T-cell (primary cell): ENCODE measurements at places on chromosomes 12 and 14.

DNA sequence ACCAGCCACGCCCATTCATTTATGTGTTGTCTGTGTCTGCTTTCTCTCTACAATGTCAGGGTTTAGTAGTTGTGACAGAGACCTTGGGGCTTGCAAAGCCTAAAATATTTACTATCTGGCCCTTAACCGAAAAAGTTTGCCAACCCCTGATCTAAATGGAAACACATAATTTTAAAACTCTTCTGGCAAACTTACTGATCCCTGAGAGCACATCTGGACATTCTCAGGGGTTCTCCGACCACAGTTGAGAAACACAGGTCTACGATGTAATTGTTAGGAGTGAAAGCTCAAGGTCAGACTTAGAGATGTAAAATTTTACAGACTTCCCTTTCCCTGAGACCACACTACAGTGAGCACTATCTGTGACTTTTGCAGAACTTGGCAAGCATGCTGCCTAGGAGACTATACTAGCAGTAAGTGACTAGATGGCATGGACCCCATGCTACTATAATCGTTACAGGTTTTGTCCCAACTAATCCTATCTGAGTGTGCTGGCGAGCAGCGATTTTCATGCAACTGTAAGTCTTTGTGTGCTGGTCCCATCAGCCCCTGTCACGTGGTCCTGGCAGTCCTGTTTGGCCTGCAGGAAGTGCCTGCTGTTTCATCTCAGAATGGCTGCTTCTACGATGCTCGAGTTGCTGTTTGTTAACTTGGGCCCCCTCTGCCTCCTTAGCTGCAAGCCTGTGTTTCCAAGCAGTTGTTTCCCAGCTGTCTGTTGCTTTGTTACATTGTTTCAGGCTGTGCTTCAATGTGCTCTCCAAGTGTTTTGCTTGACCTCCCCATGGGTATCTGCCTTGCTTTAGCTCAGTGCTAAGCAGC, 21.6 kb downstream of the TMTC2 start:
- no peak for DNase-seq

- no peak for DNase-seq
Measured at GRCh38 chr14:23406725-23407355, 1.2 kb downstream of the MYH6 start.

GRCh38 chr12:107459641-107460040, 226.0 kb upstream of the PWP1 start:
- no peak for DNase-seq

- no peak for DNase-seq
Measured at GRCh38 chr12:92544322-92544721, 158.5 kb upstream of the PLEKHG7 start.

- DNase-seq, result no peak
Measured at GRCh38 chr12:23133471-23133870, 508.5 kb downstream of the ETNK1 start.

GRCh38 chr12:6547987-6548386, 7.9 kb downstream of the IFFO1 start:
- DNase-seq, result no peak

DNA sequence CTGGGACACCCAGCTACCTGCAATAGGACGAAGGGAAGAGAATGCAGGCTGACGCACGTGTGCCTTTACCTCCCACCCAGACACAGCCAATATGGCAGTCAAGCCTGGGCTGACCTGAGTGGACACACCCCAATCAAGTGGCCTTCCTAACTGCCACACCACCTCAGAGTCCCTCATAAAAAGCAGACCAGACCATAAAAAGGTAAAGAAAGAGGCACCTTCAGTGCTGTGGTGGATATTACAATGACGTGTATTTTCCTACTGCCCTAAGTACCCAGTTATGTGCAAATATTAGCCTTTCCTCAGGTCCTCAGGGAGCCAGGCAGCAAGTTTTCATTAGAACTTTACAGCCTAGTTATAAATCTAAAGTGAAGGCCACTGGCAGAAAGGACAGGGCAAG, 75.8 kb downstream of the KCNK10 start:
- DNase-seq, result no peak

DNA sequence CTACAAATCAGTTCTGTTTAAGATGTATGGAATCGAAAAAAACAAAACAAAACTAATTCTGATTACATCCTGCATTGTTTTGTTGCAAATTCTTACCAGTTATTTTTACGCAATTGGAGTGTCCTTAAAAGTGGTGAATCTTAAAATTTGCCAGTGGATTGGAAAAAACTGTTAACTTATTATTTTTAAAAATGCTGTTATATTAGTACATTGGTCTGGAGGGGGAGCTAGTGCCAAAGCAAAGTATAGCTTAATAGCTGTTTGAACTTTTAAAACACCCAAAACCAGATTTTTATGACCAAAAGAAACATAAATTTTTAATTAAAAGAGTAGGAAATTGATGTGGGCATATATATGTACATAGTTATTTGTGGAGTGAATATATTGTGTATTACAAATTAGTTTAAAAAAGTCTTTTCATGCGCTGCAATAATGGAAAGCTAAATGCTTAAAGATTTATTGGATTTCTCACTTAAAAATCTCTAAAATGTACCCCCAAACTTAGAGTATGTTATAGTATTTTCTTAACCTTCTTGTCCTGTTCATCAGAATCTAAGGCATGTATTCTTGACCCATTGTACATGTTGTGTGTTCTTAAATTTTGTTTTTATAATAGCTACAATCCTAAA, 2.5 kb downstream of the FUT8 start:
- DNase-seq, result peak; percentile 21

DNA sequence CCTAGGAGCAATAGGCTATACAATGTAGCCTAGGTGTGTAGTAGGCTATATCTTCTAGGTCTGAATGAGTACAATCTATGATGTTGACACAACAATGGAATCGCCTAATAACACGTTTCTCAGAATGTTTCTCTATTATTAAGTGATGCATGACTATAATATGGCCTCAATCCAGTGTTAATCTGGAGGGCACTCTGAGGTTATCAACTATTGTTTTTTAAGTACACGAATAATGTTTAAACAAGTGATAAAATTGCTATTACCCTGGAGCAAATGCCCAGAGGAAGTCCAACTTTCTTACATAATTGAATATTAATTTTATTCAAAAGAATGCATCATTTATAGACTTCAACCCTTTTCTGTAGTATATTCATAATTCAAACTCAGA, 16.4 kb upstream of the CNIH1 start:
- no peak for DNase-seq

DNA sequence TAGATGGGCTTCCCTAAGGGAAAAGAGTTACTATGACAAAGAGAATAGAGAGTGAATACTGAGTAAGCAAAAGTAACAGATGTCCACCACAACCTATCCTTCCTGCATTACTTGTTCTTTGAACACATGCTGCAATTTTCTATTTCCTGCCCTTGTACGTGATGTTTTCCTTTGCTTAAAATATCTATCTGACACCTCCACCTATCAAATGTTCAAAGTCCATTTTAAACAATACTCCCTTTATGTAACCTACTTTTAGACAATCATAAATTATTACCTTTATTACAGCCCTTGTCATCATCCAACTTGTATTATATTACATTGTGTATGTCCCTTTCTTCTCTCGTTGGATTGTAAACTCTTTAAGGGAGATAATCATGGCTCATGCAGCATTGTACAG, 147.2 kb upstream of the DYRK2 start:
- DNase-seq, result no peak

- no peak for DNase-seq
Measured at GRCh38 chr14:87864356-87865270, 128.4 kb downstream of the GALC start.

- DNase-seq, result peak; percentile 42
Measured at GRCh38 chr14:88005050-88005481, at the start of gene GPR65. Gene GPR65 (plus strand): TSS chr14:88005135. CDS start chr14:88010848, 5,713 bp downstream.

- no peak for DNase-seq
Measured at GRCh38 chr14:63996016-63996415, 143.2 kb downstream of the SYNE2 start.

DNA sequence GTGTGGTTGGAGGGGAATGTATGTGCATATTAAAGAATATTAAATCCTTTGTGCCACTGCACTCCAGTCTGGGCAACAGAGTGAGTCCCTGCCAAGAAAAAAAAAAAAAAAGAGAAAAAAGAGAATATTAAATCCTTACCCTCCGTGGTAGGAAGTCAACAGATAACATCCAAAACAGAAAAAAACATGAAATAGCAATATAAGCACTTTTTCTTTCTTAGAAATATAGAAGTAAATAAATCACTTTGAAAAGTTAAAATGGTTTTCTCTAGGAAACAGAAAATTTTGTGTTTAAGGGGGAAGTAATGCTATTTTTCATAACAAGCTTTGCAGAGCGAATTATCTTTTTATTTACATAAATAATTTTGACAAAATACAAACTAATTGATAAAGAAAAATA, 17.6 kb downstream of the SOS2 start:
- no peak for DNase-seq

DNA sequence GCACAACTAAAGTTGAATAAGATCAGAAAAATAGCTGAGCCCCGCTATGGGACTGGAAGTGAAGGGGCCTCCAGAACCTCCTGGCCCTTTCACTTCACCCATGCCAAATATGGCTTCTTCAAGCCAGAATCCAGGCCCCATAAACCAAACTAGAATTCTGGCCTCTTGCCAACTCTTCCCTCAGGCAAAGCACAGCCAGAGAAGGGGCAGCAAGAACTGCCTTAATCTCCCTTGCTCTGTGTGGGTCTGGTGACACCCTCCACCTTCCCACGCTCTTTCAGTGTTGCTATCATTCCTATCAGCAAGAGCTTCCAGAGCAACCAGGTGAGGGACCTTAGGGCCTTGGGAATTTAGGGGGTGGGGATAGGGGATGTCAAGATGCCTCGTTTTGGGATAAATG, 3.1 kb upstream of the PNMA1 start:
- DNase-seq, result no peak

- no peak for DNase-seq
Measured at GRCh38 chr12:122813310-122813713, 21.9 kb upstream of the HIP1R start.

- DNase-seq, result no peak
Measured at GRCh38 chr12:100984796-100985195, 190.2 kb downstream of the ANO4 start.

DNA sequence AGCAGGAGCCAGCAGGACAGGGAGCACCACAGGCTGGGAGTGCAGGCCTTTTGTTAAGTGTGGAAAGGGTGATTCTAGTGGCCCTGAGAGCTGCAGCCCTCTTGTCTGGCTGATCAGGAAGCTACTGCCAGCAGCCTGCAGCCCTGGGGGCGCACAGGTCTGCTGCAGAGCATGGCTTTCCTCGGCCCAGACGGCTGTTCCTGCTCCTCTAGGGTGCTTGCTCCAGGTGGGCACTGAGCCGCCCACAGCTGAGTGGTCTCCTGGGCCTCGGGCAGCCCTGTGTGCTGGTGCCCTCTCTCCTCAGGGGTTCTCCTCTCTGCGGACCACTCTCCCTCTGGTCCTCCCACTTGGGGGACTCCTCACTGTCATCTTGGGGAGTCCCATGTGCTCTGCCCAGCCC, 18.9 kb downstream of the CCDC88C start:
- DNase-seq, result no peak

- no peak for DNase-seq
Measured at GRCh38 chr12:18483698-18484325, 222.5 kb downstream of the PIK3C2G start.

DNA sequence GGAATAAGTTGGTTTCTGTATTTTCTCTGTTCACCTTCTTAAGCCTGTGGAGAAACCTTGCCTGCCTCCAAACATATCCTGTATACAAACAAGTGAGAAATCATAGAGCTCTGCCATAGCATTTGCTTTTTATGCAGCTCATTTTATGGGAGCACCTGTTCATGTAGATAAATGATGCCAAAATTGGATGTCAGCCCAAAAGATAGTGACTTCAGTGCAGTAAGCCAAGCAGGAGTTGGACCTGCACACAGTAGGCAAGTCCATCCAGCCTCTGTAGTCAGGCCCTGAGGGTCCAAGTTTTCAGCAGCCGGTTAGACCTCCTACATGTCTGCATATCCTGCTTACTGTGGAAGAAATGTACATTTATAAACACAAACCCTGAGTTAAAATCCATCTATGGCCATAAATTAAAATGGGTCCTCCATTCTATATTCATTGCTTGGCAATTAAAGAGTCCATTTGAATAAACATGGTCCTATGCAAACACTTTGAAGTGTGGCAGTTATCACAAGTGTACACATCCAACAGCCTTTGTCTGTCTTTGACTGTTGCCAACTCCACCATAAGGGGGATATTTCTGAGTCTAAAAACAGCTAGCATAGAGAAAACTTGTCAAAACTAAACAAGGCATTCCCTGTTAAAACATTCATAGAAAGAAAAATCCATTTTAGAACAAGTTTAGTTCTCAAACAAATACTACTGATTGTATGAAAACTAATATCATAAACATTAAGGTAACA, 847.8 kb downstream of the RPS29 start:
- DNase-seq, result no peak

GRCh38 chr12:5493018-5493417, 61.1 kb downstream of the NTF3 start:
- no peak for DNase-seq

DNA sequence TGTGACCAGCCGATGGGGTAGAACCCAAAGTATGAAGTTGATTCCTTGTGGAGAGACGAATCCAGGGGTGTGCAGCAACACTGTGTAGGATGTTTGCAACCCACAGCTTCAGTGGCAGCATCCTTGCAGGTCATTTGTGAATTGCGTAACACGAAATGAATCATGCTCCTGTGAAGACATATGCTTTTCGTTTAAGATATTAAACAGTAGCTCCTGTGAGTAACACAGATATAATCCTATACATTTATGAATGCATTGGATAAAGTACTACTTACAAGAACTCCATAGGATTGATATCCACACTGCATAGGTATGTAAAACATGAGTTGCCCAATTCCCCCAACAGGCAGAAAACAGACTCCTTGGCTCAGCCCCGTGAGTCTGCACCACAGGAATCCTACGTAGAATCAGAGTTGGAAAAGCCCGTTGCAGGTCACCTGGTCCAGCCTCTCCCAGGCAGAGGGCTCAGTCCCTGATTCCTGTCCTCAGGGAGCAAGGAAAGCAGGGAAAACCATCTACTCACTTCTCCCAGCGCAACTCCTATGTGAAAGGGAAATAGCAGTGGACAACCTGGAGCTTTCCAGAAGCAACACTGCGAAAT, 75.8 kb downstream of the GPATCH2L start:
- DNase-seq, result no peak

DNA sequence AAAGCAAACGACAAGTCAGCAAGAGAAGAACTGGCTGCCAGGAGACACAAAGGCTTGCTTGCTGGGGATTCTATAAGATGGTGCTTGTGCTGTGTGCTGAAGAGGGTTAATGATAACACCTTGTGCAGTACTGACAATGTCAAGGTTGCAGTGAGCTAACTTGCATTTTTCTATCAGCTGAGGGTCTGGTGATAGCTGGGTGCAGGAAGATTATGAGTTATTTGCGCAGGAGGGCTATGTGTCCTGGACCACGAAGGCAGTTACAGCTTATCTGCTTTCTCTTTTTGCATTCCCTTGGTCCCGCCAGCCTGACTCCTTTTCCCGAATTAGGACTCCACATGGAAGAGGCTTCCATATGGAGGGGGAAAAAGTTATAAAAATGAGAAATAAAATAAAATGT, 42.4 kb downstream of the R3HDM2 start:
- no peak for DNase-seq

DNA sequence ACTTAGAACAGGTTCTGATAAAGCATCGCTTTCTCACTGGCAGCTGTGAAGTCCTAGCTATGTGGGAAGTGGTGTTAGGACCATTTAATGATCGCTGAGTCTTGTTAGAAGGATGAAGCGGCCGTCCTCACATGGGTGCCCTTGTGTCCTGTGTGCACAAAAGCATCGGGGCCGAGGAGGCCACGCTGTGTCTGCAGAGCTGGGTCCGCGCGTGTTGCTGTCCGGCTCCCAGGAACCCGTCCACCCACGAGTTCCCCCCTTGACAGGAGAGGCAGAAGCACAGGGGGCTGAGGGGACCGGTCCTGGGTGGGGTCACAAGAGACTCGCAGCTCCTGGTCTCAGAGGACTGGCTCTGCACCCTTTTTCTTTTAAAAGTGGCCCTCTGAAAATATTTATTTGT, 90.4 kb downstream of the ADGRD1 start:
- no peak for DNase-seq
